ENCODE measurements at places on chromosomes 11 and 22.

DNA sequence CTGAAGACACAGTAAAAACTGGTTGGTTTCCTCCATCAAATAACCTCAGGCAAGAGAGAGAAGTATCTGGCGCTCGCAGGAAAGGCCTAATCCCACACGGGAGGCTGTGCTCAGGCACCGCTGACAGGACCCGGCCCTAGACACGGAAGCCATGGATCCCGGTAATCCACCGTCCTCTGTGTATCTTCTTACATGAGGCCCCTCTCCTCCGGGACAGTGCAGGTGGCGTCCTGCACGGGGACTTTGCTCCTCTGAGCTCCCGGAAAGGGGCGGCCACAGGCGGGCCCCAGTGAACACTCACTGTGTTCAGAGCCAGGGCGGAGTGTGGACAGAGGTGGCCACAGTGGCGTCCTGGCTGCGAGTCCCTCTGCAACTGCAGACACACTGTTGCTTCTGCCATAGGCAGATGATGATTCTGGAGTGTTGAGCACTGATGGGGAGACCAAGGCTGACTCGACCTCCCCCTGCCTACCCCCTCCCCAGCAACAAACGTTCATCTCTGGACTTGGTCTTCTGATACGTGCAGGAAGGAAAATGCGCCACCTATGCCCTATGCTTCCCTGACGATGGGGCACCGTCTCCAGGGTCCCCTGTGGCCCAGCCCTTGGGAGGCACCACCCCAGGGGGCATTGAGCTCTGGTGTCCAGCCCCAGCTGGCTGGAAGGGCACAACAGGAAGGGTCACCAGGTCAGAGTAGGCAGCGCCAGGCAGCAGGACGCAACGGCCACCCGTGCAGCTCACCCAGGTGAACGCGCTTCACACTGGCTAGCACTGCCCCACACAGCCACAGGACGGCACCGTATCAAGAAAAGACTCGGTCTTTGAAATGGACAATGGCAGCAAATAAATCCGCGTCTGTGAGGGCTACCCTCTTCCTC, 95.7 kb downstream of the TRMU start:
- no peak overlapping the region for H3K27ac ChIP-seq
- no peak overlapping the region for H3K4me3 ChIP-seq
- no peaks in the 10 kb centered on the region for H3K36me3 ChIP-seq
- peaks cover 7% of the 10 kb centered on the region for H3K4me1 ChIP-seq
- no peaks in the 10 kb centered on the region for H3K27me3 ChIP-seq

- DNase-seq, result no peak
- H3K27me3 ChIP-seq, result no peaks in the 10 kb centered on the region
- no peaks in the 10 kb centered on the region for H3K4me1 ChIP-seq
- H3K4me3 ChIP-seq, result no peak overlapping the region
- no peak overlapping the region for H3K27ac ChIP-seq
Measured at GRCh38 chr22:41036924-41037323, 55.5 kb upstream of the EP300 start.

DNA sequence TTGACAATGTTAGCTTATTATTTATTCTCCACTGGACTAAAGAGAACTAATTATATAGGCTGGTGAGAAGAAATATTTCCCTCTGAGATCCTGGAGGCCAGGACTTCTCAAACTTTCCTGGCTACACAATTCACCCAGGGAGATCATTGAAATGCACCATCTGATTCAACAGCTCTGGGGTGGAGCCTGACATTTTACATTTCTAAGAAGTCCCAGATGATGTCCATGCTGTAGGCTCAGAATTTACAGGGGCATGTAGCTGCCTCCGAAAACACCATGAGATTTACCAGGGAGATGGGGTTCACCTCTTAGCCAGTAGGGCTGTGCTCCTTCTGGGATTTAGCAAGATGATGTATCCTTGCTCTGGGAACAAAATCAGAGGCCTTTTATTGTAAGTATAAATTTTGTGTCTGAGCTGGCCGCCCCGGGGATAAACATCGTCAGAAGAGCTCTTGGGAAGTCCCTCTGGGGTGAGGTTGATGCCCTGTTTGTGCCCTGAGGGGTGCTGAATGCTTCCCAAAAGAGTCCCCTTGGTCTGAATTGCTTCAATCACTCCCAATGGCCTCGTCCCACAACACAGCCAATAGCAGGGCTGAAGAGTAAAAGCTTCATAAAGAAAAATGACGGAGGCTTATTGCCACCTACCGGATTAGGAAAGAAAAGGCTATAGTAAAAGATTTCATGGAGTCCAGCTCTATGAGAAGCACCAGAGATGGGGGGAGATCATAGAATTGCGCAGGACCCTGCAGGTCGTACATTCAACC, 33.4 kb upstream of the API5 start:
- H3K27ac ChIP-seq, result no peak overlapping the region
- no peak for DNase-seq
- H3K4me1 ChIP-seq, result no peaks in the 10 kb centered on the region
- no peak overlapping the region for H3K4me3 ChIP-seq
- no peaks in the 10 kb centered on the region for H3K27me3 ChIP-seq

DNA sequence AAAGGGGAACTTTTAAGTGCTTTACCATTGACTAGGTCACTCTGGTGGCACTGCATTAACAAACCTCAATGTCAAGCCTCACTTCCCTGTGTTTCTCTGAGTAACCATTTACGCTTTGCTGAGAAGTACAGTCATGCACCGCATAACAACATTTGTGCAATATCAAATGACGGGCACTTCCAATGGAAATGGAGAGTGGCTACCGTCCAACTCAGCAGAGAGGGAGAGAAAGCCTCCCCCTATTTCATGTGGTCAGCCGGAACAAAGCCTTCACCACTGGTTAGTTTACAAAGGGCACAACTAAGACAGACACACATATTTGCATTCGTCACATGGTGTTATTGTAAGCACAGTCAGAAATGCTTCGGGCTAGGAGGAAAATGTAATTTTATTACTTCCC, 117.3 kb downstream of the RASSF10 start:
- no peaks in the 10 kb centered on the region for H3K27me3 ChIP-seq
- H3K4me3 ChIP-seq, result no peak overlapping the region
- no peaks in the 10 kb centered on the region for H3K4me1 ChIP-seq
- no peak for DNase-seq
- no peaks in the 10 kb centered on the region for H3K36me3 ChIP-seq
- no peak overlapping the region for H3K27ac ChIP-seq

- H3K27me3 ChIP-seq, result no peaks in the 10 kb centered on the region
- DNase-seq, result no peak
- no peak overlapping the region for H3K4me3 ChIP-seq
- no peaks in the 10 kb centered on the region for H3K4me1 ChIP-seq
- H3K36me3 ChIP-seq, result no peaks in the 10 kb centered on the region
- no peak overlapping the region for H3K27ac ChIP-seq
Measured at GRCh38 chr11:80074837-80075236, 634.0 kb upstream of the TENM4 start.

DNA sequence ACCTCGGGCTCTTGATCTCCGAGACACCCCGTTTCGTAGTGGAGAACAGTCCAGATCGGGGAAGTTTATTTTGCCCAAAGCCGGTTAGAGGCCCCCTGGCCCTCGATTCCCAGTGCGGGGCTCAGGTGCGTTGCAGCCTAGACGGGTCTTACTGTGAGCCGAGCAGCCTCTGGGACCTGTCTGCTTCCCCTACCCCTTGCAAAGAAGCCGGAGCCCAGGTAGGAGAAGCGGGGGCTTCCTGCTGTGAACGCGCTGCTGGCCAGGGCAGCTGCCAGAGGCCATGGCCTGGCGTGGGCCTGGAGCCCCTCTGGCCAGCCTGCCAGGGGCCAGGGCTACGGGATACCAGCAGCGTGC, 621 bp downstream of the TSPO start:
- no peak for DNase-seq
- H3K4me1 ChIP-seq, result peaks cover 10% of the 10 kb centered on the region
- H3K27me3 ChIP-seq, result no peaks in the 10 kb centered on the region
- no peaks in the 10 kb centered on the region for H3K36me3 ChIP-seq
- peak overlapping the region; percentile 81 for H3K27ac ChIP-seq
- peak overlapping the region; percentile 75 for H3K4me3 ChIP-seq

GRCh38 chr11:2921742-2922493, 7.3 kb downstream of the PHLDA2 start:
- H3K27ac ChIP-seq, result no peak overlapping the region
- no peak overlapping the region for H3K4me3 ChIP-seq
- no peaks in the 10 kb centered on the region for H3K4me1 ChIP-seq
- H3K36me3 ChIP-seq, result no peaks in the 10 kb centered on the region
- DNase-seq, result no peak

DNA sequence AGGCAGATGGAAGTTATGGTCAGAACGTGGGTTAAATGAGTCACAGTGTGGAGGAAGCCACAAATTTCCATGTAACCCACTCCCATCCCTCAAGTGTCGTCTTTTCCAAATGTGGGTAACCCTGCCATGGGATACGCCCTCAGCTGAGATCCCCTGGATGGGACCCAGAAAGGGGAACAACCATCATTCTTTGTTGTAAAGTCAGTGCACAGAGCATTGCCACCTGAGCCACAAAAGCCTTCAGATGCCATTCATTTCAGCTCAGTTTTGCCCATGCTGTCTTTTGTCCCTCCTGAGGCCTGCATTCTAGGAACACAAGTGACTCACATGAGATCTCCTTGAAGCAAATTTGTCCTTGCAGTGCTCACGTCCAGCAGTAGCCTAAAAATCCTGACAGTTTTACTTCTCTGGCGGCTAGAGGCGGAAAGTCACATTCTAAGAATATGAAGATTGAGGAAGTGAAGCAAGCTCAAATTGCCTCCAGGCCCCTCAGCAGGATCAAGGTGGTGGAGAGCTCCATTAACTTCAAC, 30.6 kb downstream of the MMP13 start:
- H3K27me3 ChIP-seq, result no peaks in the 10 kb centered on the region
- H3K36me3 ChIP-seq, result no peaks in the 10 kb centered on the region
- no peaks in the 10 kb centered on the region for H3K4me1 ChIP-seq
- H3K4me3 ChIP-seq, result no peak overlapping the region
- DNase-seq, result no peak

DNA sequence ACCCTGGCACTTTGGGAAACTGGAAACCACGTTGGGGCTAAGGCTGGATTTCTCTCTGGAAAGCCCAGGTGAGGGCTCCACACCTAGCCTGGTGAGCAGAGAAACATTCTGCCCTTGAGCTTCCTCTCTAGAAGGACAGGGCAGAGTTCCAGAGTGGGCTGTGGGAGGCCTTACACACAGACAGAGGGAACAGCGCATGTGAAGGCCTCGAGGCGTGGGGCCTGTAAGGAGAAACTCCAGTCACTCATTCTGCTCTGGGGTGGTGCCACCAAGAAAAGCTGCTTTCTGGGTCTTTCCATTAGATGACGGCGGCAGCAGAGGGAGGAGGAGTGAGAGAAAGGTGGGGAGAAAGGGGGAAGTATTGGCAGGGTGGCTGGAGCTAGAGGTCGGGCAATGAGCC, 183.1 kb downstream of the CHST1 start:
- H3K4me3 ChIP-seq, result no peak overlapping the region
- H3K36me3 ChIP-seq, result no peaks in the 10 kb centered on the region
- no peaks in the 10 kb centered on the region for H3K4me1 ChIP-seq

DNA sequence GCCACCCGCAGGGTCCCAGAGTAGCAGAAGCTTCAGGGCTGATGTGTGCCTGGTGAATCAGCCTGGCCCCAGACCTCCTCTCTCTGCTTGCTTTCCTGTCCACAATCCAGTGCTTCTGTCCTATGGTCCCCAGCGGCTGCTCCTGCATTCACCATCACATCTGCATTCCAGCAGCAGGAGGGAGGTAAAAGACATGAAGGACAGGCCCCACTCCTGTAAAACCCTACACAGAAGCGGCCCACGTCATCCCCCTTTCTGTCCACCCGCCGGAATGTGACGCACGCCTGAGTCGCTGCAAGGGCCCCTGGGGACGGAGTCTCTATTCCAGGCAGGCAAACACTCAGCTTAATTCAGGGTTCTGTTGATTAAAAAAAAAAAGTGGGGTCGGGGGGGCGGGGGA, 58.3 kb downstream of the CDKN1C start:
- no peaks in the 10 kb centered on the region for H3K27me3 ChIP-seq
- H3K36me3 ChIP-seq, result no peaks in the 10 kb centered on the region
- H3K27ac ChIP-seq, result no peak overlapping the region
- H3K4me1 ChIP-seq, result peaks cover 20% of the 10 kb centered on the region
- DNase-seq, result no peak

DNA sequence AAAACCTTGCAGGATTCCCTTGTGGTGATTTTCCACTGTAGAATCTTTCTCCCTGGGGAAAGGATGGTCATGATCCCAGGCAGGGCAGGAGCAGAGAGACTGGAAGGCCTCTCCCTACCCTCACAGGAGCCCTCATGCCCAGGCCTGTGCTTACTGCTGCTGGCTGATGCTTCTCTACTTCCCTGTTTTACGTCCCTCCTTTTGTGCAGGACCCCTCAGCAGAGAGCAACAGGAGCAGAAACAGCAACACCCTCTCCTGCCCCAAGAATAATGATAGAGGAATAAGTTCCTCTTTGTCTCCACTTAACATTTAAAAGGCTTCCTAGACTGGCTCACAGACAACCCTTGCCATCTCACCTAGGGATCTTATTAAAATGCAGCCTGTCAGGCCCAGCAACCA, 3.6 kb downstream of the ISX start:
- H3K27me3 ChIP-seq, result no peaks in the 10 kb centered on the region
- no peak overlapping the region for H3K27ac ChIP-seq

DNA sequence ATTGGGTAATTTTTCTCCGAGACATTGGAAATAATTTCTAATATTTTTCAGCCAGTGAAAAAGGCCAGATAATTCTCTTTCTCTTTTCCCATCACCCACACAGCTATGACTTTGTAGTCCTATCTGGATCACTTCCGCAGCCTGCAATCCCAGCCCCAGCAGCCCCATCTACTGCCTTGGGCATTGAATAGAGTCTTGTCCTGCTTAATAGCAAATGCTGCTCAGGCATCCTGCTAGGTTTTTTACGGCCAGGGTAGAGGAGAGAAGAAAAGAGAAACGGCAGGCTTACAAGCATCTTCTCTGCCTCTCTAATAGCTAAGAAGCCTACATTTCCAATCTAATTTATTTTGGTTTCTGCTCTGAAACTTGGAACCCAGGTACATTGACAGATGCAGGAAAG, 154.3 kb upstream of the B3GAT1 start:
- no peaks in the 10 kb centered on the region for H3K27me3 ChIP-seq
- H3K4me1 ChIP-seq, result no peaks in the 10 kb centered on the region
- H3K36me3 ChIP-seq, result no peaks in the 10 kb centered on the region
- no peak overlapping the region for H3K27ac ChIP-seq
- no peak for DNase-seq

DNA sequence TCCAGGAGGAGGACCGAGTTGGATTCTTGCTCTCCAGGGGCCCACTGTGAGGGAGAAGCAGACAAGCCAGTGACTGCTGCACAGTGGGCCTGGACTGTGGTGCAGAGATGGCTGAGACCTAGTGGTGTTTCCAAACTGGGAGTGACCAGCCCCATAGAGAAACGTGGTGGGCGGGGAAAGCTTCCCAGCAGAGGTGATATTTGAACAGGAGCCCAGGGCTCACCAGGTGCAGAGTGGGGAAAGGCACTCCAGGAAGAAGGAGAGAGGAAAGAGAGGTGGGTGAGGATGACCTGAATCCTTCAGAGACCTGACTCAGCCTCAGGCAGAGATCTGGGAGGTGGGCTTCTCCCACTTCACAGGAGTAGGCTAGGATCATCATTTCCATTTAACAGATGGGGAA, 52.1 kb upstream of the RASD2 start:
- H3K4me3 ChIP-seq, result no peak overlapping the region
- no peaks in the 10 kb centered on the region for H3K36me3 ChIP-seq
- H3K27ac ChIP-seq, result no peak overlapping the region
- H3K27me3 ChIP-seq, result no peaks in the 10 kb centered on the region
- H3K4me1 ChIP-seq, result no peaks in the 10 kb centered on the region
- no peak for DNase-seq

GRCh38 chr11:2575591-2576051, 124.2 kb downstream of the KCNQ1OT1 start:
- H3K27me3 ChIP-seq, result no peaks in the 10 kb centered on the region
- H3K27ac ChIP-seq, result peak overlapping the region; percentile 52
- H3K4me1 ChIP-seq, result peaks cover 7% of the 10 kb centered on the region
- H3K4me3 ChIP-seq, result no peak overlapping the region
